Dermis blood vessel endothelial cell (primary cell): ENCODE measurements at places on chromosomes 4 and X. TPM values are rescaled to one million over a fixed set of nuclear protein-coding genes. Genes with fewer than 3 reads are reported as not detected.

The THOC2 gene
- total RNA-seq: 74.5 and 78.5 TPM in 2 replicates

The INTU gene
- 2.7 and 3.1 TPM in 2 replicates for total RNA-seq

The PSAPL1 gene
- not detected in 2 replicates for total RNA-seq

The GAGE12F gene
- total RNA-seq: not detected in 2 replicates
